ENCODE measurements at places on chromosomes 2 and 18.

DNA sequence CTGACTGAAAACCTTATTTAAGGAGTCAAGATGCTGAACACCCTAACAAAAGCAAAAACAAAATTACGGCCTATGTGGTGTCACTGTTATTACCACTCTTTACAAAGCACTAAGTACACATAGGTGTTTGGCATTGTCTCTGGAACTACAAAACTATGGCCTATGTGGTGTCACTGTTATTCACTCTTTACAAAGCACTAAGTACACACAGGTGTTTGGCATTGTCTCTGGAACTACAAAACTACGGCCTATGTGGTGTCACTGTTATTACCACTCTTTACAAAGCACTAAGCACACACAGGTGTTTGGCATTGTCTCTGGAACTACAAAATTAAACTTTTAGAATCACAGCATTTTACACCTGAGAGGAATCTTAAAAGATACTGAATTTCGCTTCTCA, 47.4 kb downstream of the SLC35F5 start:
- no peak for DNase-seq

GRCh38 chr2:109269706-109270504, 140.9 kb downstream of the SH3RF3 start:
- DNase-seq: no peak

DNA sequence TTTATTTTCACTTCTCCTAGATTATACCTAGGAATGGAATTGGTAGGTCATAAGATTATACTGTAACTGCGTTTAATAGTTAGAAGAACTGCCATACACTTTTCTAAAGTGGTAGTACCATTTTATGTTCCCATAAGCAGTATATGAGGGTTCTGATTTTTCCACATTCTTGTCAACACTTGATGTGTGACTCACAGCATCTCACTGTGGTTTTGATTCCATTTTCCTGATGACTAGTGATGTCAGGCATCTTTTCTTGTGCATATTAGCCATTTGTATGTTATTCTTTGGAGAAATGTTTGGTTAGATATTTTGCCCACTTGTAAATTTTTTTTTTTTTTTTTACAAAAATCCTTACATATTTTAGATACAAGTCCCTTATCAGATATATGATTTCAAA, 2.3 kb downstream of the DCAF17 start:
- DNase-seq: no peak

DNA sequence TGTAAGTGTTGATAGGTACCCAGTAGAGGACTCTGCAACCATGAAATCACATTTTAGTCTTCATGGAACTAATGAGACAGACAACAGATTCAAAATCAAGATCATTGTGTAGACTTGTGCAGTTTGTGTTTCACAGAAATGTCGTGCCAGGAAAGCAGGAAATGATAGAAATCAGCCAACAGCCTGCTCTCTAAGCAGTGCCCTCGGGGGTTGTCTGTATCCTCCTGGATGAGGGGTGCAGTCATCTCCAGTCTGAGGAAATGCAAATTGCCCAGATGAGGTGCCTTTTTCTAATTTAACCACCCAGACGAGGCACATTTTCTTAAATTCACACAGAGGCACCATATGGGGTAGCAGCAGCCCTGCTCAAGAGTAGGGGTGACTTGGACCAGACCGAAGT, 663.1 kb downstream of the XIRP2 start:
- no peak for DNase-seq

DNA sequence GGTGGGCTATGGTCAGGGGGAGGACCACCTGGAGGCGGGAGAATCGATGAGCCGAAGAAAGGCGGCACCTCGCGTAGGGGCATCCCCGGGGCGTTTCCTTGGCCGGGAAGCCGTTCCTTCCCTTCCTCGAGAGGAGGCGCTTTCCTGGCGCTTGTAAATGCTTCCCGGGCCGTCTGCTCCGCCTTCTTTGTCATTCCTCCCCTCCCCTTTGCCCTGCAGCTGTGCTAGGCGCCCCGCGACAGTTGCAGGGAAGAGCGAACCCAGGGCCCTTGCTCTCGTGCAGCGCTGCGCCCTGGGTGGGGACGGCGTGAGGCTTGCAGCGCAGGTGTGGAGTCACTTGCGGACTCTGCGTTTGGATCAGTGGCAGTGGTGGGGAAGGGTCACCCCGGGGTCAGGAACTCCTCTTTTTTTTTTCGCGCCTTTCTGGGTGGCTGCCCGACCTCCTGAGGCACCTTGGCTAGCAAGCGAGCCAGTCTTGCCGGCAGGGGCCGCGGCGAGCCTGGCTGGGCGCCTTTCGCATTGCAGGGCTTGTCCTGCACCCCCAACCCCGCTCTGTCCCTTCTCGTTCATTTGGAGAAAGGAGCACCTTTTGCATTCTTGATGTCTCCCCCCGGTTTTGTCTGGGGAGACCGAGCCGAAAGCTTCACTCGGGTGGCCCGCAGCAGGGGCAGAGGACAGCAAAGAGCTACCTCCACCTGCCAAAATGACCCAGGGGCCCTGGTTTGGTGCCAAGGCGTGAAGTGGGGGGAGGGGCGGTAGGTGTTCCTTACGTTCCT, 858 bp downstream of the KCNS3 start:
- DNase-seq: no peak

GRCh38 chr2:1600191-1601066, 143.9 kb downstream of the PXDN start:
- DNase-seq: no peak

DNA sequence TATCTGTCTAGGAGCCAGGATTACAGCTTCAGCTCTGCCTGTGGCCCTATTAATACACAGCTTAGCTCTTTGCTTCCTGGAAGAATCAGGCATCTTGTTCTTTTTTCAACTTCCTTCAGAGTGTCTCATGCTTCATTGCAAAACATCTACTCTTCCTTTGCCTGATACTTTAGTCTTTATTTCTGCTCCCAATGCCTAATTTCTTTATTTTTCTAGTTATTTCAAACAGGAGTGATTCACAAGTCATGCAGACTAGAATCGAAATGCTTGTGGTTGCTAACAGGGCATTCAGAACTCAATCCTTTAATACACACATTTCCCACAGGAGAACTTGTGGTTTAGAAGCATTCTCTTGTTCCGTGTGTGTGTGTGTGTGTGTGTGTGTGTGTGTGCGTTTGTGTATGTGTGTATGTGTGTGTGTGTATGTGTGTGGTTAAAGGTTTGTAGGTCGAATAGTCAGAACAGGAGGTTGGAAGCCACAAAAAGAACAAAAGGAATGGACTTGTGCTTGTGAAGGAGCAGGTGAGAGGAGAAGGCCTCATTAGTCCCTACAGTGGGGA, 28.3 kb upstream of the INSIG2 start:
- DNase-seq: no peak

DNA sequence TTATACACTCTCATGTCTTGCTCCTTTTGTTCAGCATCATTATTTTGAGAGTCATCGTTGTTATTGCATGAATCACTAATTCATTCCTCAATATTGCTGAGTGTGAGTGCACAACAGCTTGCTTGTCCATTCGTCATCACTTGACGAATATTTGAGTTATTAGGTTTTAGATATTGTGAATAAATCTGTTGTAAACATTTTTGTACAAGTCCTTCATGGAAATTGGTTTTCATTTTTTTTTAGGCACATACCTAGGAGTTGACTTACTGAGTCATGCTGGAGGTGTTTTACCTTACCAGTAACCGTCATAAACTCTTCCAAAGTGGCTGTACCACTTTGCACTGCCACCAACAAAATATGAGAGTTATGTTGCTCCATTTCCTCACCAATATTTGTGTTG, 84.2 kb upstream of the NCK2 start:
- DNase-seq: no peak

GRCh38 chr2:214481204-214481603, 70.3 kb downstream of the VWC2L start:
- no peak for DNase-seq

GRCh38 chr2:58042486-58042970, 4.1 kb upstream of the VRK2 start:
- DNase-seq: no peak

DNA sequence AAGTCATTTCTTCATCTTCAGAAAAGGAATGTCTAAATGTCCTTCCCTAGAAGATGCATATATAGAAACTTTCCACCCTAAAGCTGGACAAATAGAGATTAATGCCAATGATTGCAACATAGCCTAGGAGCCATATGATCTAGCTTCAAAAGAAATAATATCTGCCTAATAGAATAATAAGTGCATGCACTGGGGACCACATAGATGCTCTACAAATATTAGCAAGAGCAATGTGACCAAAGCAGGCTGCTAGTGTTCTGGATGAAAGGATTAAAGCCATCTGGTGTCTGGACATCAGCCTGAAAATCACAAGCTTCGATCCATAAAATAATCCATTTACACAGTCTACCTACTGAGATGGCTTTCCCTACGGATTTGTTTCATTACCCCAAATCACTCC, 280.1 kb upstream of the KLHL14 start:
- DNase-seq: no peak

DNA sequence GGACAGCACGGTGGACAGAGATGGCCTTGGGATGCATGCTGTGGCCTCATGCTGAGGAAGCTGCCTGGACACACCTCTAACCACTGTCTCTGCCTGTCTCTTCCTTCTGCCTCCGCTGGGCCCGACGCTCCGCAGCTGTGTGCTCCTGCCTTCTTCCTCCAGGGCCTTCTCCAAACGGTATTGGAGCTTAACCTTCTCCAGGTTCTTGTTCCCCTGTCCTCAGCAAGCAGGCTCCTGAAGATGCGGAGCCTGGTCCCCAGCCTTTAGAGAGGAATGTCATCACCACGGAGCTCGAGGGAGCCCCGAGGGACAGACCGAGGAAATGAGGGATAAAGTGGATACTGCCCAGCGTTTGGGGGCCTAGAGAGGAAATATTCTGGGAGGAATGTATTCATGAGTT, 155.1 kb downstream of the DYSF start:
- DNase-seq: no peak

Measured in central memory CD4-positive, alpha-beta T cell (primary cell).